GM04503 (cell line): ENCODE measurements at places on chromosomes 5 and 9.

DNA sequence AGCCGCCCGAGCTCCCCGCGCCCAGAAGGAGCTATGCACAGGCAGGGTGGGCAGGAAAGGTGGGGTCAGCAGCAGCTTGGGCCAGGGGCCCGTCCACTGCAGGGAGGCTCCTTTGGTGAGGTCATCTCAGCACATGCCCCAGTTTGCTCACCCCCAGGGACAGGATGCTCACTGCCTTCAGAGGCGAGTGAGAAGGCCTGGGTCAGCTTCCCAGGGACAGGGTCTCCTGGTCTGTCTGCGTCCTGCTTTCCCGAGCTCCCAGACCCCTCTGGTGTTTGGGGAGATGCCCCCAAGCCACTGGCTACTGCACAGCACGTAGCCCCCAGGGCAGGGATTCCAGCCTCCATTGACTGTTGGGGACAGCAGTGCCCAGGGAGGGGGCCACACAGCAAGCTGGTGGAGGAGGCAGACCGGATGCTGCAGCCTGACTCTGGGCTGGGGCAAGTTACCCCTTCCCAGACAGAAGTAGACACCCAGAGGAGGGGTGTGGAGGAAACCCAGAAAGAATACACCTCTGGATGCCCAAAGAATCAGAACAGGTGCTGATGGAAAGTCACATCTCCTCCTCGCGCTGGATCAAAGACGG lies 581 bp upstream of the SARDH start:
- DNase-seq = no peak

- DNase-seq = no peak
Observed at GRCh38 chr5:156755421-156756087, 94.5 kb upstream of the PPP1R2B start.

DNA sequence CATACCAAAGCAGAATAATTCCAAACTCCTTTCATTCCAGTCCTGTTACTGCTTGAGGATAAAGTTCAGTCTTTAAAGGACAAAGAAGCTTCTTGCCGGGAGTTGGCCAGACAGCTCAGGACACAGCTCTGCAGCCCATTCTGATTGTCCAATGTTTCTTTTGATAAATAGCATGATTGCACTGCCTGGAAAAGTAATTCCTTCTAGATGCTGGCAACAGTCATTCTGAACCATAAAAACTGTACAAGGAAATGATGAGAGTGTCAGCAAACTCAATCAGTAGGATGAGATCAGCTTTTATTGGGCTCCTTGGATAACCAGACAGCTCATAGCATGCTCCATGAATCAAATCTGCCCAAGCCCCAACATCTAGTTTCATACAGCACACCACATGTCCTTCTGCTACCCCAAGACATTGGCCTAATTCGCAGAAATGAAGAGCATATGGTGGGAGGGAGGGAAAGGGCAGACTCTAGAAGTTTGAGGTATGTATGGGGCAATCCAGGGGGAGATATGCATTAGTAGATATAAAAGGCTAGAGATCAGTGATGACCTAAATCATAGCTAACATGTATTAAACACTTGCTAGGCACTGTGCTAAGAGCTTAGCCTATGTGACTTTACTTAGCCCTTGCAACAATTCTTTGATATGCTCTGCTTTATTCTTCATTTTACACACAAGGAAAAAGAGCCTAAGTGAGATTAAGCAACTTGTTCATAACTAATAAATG lies 219.9 kb upstream of the NREP start:
- no peak for DNase-seq

- no peak for DNase-seq
Observed at GRCh38 chr5:168114444-168115017, 176.9 kb upstream of the WWC1 start.

DNA sequence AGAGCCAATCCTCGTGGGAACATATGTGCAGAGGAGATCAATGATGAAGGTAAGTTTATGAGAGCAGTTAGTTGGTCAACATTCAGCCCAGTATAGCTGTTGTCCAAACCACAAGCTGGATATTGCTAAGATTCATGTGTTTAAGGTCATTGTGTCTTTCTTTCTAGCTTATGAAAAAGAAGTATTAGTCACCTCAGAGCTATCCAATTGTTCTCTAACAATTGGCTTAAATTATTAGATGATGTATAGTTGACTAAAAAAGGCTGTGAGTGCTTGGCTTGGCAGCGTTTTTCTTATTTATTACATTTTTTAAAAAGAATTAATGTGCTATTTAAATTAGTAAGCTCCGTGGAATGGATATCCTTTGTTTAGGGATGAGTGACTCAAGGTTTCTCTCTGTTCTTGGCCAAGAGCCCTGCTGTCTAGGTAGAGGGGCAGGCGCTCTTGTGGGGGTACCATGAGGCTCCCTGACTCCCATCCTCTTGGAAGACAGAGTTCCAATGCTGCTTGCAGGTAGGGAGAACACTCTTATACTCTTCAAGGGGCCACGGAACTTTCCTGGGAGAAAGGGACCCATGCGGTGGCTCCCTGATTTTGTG lies 487.4 kb downstream of the IRX1 start:
- no peak for DNase-seq

DNA sequence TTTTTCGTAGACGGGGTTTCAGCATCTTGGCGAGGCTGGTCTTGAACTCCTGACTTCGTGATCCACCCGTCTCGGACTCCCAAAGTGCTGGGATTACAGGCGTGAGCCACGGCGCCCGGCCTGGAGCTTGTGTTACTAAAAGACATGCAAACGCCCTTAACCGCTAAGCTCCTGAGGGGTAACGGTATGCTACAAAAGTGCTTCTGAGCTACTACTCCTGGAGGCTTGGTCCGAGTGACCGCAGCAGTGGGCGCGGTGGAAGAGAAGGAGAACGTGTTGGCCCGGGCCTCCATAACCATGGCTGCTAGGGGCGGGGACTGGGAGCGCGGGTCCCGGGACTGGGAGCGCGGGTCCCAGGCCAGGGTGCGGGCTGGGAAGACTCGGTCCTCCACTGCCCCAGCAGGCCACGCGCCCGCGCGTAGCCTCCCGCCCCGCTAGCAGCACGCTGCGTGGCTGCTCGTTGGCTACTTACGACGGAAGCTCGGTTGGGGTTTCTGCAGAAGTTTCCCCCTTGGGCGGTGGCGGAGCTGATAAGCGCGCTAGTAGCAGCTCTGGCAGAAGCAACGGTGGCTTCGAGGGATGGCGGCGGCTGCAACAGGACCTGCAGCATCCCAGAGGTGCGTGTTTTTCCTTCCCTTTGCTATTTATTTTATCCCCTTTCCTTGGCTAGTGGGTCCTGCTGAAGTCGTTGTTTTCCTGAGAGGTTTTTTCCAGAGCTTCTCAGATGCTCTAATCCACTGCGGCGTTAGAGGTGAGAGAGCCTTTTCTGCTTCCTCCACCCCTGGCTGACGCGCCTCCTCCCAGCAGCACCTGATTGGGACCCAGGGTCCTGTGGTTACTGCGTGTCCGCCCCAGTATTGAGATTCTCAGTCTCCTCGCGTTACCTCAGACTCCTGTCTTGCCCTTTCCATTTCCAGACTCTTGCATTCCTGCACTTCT lies 69.2 kb upstream of the CCDC180 start:
- DNase-seq = no peak

- no peak for DNase-seq
Observed at GRCh38 chr9:119157196-119157595, 212.0 kb downstream of the BRINP1 start.

DNA sequence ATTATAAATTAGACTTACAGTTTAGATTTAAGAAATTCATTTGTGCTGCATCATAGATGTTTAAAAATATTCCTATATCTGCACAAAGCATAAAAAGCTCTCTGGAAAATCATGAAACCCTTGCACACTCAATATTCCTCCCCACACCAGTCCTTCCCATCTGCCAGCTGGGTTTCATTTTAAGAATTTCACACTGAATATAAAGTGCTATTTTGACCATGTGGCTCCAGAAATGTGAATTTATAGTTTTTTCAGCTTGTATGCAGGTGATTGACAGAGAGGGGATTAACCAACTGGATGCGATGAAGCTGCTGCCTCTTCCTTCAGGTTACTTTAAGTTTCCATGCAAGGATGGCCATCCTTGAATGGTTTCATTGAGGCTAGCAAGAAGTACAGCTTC lies 346.3 kb downstream of the NDUFS4 start:
- DNase-seq = no peak

GRCh38 chr9:137167277-137167746 lies 2.5 kb downstream of the LRRC26 start:
- no peak for DNase-seq

DNA sequence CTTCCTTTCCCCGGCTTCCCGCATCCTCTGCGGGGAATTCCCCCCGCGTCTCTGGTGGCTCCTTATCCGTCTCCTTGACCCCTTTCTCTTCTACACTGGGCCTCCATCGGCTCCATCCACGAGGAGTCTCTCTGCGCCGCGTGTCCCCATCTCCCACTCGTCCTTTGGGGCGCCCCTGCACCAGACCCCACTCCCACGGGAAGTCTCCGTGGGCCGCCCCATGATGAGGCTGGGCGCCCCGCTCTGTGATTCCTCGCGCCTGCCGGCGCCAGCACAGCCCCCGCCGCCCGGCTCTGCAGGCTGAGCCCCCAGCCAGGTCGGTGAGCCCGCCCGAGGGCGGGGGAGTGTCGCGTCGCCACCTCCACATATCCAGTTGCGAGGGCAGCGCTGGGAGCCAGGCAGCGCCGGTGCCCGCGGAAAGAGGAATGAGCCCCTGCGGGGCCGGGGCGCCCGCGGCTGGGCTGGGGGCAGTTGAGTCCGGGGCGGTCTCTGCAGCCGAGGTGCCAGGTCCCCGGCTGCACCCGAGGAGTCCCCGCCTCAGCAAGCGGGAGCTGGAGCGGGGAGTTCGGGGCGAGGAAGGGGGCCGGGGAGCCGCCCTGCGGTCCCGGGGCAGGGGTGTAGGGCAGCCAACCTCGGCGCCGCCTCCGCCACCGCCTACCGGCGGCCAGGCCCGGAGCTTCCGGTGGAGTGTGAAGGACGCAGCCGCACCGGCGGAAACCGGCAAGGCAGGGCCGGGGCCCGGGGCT lies 2.1 kb upstream of the TRAF1 start:
- DNase-seq = no peak

DNA sequence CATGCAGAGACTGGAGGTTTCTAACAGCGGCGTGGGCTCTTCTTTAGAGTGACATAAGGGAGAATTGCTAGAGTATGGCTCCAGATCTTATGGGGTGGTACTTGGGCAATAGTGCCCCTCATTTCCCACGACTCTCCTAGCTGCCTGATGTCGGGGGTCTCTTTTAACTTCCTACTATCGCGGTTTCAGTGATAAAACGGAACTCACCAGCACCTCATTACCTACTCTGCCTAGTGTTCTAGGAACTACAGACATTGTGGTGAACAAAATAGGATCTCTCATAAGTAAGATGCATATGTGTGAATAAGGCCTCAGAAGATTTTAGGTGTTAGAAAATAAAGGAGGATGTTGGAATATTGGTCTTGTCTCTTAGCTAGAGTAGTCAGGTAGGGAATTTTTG lies 1.1 kb downstream of the ICE1 start:
- no peak for DNase-seq

DNA sequence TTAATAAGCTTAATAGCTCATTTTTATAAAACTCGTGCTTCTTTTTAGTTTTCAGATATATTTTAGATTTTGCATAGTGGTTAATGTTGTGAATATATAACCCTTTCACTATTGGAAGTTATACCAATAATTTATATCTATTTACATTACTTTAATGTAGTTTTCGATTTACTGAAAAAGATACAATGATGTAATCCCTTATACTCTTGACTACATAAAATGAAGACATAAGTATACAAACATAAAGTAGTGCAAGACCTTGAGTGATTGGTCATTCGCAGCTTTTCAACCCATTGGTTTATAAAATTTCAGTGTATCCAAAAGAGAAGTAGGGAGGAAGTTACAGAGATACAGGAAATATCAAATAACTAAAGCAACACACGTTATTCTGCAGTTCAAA lies 84.3 kb upstream of the GRHPR start:
- no peak for DNase-seq

DNA sequence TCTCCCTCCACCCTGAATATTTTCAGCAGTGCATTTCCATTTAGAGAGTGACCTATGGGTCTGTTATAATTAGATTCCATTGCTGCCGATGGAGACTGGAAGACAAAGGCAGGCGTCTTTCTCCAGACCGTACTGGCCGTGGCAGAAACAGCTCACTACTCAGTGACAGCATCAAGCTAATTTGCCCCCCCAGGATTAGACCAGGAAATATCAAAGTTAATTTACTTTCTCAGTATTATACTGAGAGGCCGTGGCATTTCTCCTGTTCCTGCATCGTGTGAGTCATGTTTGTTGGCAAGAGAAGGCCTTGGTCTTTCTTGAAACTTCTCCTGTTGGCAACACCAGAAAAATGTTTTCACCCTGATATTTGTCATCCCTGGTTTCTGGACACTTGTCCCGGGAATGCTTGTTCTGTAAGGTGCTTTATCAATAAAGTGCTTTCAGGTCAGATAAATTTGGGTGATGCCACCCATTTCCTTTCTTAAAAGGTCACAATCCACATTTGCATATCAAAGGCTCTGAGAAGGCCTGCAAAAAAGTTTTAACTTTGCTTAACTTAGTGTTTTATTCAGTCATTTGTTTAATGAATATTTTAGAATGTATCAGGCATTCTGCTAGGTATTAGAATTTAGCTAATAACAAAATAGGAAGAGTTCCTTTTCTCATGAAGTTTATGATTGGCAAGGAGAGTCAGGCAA lies 28.4 kb downstream of the SV2C start:
- DNase-seq = no peak

DNA sequence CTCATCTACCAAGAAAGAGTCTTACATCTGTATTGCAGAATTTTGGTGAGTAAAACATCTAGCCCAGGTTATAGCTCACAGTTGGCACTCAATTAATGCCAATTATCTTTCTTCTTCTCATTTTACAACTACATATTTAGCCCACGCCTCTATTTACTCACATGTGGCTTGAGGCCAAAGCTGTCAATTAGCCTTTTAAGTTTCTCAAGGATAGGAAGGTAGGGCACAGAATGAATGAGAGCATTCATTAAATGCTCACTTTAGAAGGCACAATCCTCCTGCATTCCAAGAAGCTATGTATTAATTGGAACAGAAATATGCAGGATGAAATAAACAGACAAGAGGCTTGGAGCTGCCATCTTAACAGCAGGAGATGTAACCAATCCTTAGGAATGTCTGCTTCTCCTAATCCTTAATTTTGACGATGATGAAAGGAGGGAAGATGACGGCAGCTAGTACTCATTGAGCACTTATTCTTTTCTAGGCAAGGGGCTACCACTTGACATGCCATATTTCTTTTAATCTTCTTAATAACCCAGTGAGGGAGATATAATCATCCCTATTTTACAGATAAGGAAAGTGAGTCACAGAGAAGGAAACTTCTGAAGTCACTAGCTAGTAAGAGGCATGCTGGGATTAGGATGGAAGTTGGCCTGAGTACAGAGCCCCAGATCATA lies 30.8 kb upstream of the PANK3 start:
- no peak for DNase-seq

DNA sequence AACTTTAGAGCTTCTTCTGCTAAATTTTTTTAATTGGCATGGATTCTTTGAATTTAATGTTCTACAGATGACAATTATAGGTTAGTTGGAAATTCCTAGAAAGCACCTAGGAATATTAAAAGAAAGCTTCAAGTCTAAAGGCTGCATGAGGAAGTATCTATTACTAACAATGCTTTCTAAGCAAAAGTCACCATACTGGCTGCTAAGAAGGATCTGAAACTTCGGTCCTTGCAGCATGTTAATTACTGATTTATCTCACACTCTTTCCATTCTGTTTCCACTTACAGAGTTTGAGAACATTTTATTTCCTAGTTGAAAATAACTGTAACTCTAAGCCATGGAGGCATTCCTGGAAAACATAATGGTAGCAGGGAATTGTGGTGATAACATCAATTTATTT lies 8.4 kb downstream of the SEMA6A start:
- DNase-seq = no peak

- DNase-seq = no peak
Observed at GRCh38 chr9:120758544-120758943, 34.7 kb downstream of the FBXW2 start.
